Upper lobe of left lung (tissue), 6 donors: ENCODE measurements at places on chromosomes 16 and 17. TPM values are rescaled to one million over a fixed set of nuclear protein-coding genes. Genes with fewer than 3 reads are reported as not detected.

The NOXO1 gene
- 5.1 TPM for total RNA-seq

DNA sequence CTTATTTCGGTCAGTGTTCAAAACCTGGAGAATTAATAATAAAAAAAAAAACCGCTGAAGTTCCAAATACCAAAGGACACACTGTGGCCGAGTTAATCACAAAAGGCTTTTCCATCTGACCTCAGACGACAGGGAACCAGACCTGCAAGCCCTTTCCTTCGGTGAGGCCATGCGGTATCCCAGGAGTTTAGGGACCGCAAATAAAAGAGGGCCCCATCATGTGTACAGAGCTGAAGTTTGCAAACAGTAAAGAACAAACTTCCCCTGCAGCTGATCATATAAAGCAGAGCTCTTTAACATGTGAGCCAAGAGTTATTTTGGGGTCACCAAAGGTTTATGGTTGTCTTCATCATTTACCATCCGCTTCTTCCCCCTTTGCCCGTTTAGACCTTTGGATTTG, 33.0 kb upstream of the FOXJ1 start:
- DNase-seq: no peak

DNA sequence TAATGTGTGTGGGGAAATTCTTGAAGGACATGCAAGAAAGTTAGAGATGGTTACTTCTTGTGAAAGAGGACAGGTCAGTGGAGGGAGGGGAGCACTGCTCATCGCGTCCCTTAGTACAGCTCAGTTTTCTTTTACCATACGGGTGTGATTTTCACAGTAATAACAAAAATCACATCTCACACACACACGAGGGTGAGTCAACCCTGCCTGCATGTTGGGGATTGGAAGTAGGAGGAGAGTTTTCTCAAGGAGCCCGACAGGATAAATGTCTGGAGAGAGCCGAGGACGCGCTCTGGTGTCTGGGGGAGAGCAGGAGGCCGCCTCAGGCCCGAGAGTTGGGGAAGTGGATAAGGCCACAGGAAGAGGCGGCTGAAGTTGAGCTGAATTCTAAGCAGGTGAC, 16.4 kb downstream of the PLCD3 start:
- no peak for DNase-seq

GRCh38 chr16:54930005-54930868, at the start of gene IRX5:
IRX5 (plus strand) TSS chr16:54930865; CDS start chr16:54931199, 334 bp downstream.
- DNase-seq: peak; percentile 91
